Neural crest cell (in vitro differentiated cells): ENCODE measurements at places on chromosomes 2 and 18. TPM values are rescaled to one million over a fixed set of nuclear protein-coding genes. Genes with fewer than 3 reads are reported as not detected.

Gene ERBB4
- total RNA-seq = 10.2 and 11.0 TPM in 2 replicates

Gene FAM110C
- 0.07 and 0.09 TPM in 2 replicates for total RNA-seq

Gene BZW1
- 424 and 433 TPM in 2 replicates for total RNA-seq

Gene GRP
- not detected in 2 replicates for total RNA-seq

Gene RAB6C
- total RNA-seq = 0.16 TPM in 1 of 2 replicates, not detected in the other

Gene TBR1
- total RNA-seq = 0.05 and 0.09 TPM in 2 replicates

Gene CYRIA
- total RNA-seq = 10.2 and 11.1 TPM in 2 replicates
